ENCODE measurements at places on chromosomes 2 and 18.

- DNase-seq: no peak
Measured at GRCh38 chr18:73199151-73199550, 331.4 kb upstream of the NETO1 start.

DNA sequence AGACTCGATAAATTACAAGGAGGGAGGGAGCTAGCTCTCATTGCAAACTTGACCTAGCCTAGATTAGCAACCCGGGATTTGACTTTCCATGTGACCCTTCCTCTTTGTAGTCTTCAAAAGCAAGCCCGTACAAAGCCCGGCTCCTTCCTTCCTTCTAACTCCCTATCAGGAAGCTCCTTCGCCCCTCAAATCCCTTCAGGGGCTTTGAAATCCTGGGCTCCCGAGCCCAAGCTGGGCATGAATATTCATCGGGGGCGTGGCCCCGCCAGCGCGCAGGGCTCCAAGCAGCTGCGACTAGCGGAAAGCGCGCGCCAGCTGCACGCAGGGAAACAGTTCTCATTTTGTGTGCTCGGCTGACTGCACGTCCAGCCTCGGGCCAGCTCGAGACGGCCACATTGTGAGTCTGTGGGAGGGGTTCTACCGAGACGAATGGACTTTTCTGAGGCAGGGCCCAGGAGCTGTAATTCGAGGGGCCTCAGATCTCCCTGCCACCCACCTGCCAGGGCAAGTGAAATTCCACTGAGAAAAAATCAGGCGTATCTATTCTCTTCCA is 84.0 kb upstream of the PELI1 start:
- peak; percentile 78 for DNase-seq

DNA sequence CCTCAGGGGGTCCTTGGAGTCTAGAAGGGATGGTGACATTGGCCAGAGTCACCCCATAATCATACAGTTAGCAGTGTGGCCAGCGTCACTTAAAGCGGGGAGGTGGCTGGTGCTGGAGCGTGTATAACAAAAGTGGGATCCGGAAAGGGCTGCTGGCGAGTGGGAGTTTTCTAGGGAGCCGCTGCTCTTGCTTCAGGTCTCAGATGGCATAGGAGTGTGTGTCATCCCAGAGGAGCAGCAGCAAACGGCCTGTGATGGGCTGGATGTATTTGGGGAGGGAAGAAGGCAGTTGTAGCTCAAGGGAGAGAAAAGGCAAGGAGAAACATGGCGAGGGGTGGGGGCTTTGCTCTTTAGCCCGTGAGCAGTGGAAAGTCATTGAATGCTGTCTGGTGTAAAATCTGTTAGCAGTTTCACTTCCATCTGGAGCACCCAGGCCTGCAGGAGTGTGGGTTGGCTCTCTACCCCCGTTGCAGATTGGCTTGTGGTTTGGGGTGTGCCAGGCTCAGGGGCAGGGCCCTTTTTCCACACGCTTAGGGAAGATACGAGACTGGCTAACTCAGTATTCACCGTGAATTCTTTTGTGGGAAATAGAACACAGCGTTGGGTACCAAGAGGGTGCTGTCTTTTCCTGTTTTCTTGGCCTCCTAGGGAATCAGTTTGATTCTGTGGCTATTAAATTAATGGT is 120.5 kb downstream of the AGAP1 start:
- DNase-seq: no peak

GRCh38 chr2:16459606-16460005 is 206.0 kb downstream of the CYRIA start:
- DNase-seq: no peak

DNA sequence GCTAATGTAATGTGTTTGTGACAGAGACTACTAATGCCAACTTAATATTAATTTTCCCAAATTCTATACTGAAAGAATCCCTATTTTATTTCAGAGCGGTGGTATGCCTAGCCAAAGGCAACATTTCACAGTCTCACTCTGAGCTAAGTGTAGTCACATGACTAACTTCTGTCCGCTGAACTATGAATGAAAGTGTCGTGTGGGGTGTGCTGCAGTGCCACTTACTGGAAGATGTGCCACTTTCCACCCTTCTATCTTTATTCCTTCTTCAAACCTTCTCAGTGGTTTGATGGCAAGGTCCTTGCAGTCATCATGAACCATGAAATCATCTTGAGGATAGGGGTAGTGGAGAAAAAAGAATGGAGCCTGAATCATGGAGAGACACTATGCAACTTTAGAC is 47.3 kb upstream of the C1D start:
- no peak for DNase-seq

DNA sequence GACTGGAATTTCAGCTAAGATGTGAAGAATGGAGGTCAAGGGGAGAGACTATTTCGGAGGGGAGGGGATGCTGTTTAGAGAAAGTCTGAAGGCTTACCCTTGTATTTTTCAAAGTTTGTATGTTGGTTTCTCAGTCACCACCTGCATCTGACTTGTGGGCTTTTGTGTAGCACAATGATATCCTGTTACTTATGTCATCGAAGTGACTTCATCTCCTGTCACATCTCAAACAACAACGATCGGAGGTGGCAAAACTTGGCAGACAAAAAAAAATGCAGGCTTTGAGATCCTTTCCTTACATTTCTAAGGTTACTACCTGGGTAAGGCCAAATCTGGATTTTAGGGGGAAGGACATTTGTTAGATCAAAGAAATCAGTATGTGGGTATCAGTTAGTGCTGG is 11.7 kb upstream of the CXCR4 start:
- DNase-seq: no peak

DNA sequence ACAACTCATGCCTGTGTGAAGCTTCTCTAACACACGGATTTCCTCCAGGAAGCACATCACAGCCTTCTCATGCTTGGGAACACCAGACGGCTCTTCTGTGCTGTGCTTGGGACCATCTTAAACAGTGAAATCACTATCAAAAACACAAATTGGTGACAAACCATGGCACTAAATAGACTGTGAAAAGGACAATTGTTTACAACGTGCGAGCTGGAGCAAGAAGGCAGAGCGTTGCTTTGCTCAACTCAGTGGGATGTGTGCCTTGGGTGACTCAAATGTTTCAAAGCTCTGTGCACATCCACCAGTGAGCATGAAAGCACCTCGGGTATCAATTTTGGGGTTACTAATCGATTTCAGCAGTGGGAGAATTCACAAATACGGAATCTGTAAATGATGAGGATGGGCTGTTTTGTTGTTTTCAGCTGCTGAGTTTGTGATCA is 182.4 kb upstream of the ARL4C start:
- no peak for DNase-seq

- no peak for DNase-seq
Measured at GRCh38 chr2:204003276-204003990, 66.9 kb downstream of the ICOS start.

- DNase-seq: no peak
Measured at GRCh38 chr2:187079901-187080300, 230.9 kb upstream of the ZSWIM2 start.

- no peak for DNase-seq
Measured at GRCh38 chr2:65388051-65388531, 44.3 kb downstream of the SPRED2 start.

GRCh38 chr2:38301340-38301968 is 75.6 kb downstream of the ATL2 start:
- DNase-seq: peak; percentile 51

DNA sequence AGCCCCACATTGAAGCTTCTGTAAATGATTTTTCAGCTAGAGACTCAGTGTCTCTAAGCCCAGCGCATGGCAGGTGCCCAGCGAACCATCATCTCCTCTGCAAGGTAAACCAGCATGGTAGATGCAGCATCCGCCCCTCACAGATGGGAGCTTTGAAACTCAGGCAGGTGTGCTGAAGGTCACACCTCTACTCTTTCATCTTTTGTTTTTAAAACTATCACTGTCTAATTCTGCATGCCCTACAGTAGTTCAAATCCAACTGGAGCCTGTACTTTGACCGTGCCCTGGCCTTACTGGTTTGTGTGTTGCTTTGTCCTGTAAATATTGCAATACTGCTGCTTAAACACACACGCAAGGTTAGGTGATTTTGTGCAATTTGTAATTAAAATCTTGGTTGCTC is 831.1 kb downstream of the GALR1 start:
- no peak for DNase-seq

DNA sequence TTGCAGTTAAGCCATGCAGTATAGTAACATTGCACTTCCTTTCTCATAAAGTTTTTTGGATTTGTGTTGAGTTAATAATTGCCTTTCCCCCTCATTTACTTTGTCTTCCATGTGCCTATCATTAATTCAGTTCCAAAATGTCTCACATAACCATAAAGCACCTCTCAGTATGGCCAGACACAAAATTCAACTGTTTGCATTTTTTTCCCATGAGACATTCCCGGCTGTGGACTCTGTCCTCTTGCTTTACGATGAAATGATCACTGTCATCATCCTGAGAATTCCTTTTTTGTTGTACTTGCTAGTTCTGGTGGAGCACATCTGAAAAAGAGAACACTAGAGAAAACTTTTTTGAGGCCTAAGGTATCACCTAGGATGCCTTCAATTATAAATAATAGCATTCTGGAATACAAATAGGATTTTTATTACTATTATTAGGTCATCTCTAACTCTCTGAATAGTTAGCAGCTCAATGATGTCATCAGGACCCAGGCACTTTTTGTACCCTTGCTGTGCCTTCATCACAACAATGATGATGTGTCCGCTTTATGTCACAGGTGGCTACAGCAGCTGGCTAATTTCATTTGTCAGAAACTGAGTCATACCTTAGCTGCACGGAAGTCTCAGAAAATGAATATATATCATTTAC is 8.5 kb upstream of the ATP8B1 start:
- DNase-seq: no peak

- no peak for DNase-seq
Measured at GRCh38 chr18:7307030-7307429, 76.1 kb downstream of the LRRC30 start.

- DNase-seq: no peak
Measured at GRCh38 chr2:221477714-221478484, 94.2 kb downstream of the EPHA4 start.

- no peak for DNase-seq
Measured at GRCh38 chr2:64943387-64944150, 45.6 kb upstream of the SLC1A4 start.

DNA sequence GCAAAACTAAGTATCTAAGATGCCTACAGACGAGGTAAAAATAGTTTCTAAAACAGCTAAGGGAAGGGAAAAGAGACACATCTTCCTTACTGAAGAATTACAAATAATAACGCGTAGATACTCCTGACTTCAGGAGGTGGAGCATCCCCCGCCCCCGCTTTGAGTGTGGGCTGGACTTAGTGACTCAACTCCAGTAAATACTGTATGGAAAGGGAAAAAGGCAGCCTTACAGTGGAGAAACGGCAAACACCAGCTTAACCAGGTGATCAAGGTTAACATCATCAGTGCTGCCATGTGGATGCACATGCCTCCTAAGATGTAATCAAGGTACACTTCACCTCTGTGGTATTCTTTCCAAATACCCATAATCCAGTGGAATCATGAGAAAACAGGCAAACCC is 47.9 kb downstream of the HADHB start:
- DNase-seq: no peak

DNA sequence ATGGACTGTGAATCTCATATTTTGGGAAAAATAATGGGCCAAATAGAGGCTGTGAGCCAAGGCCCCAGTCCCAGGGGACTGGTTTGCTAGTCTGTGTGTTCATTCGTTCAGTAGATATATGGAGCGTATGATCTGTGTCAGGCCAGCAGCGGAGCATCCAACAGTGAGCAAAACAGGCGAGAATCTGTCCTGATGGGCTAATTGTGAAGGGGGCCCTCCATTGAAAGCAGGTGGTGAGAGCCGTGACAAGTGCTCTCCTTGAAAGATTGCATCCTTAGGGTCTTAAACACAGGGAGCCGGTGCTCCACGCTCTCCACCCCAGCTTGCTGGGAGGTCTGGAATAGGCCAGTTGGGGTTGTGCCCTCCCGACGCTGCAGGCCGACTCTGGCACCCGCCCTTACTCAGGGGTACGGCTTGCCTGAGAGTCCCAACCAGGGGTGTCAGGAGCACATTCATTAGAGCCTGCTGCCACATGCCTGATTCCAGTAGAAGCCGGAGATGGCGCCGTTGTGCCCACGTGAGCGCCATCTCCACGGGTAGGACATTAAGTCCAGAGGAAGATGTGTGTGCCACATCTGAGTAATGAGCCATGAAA is 213.3 kb downstream of the SH3RF3 start:
- DNase-seq: no peak

DNA sequence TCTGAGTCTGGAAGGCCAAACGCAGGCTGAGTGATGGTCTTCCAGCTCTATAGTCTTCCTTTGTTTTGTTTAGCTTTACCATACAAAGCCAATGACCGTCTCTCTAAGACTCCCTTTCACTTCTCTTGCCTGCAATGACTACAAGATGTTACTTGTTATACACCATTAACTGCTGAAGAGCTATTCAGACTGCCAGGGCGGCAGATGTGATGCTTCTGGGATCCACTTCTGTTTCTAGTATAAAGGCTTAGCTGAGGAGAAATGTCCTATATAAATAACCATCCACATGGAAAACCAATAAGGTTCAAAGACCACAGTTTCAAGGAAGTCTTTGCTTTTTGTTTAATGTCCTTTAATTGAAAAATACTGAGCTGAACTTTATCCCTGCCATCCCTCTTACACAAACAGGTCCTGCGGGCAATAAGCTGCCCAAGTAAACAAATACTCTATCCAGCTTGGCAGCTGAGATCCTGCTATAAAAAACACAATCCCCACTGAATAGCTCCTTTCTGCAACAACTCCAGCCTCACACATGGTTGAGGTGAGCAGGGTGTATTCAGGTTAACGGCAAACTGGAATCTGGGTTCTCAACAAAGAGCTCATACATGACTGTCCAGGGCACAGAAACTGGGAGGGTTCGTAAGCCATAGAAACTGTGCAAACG is 124.6 kb downstream of the VIT start:
- DNase-seq: no peak

- DNase-seq: no peak
Measured at GRCh38 chr2:68809324-68810240, 61.6 kb downstream of the BMP10 start.

GRCh38 chr2:37615804-37616676 is 55.4 kb downstream of the CDC42EP3 start:
- DNase-seq: peak; percentile 56

DNA sequence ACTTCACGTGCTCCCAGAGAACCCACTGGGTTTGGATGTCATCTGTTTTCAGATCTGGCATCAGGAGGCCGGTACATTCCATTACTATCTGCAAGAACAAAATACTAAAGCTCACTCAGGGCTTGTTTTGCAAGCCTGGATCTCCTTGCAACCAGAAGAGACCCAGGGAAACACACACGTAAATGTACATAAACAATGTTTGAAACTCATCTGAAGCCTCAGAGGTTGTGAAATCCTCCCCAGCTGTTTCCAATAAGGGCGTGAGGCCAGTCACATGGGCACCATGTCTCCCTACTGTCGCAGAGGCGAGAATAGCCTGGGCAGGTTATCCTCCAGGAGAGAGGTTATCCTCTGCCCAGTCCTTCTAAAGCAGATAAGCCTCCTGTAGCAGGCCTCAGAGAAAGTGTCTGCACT is 186.9 kb downstream of the GFPT1 start:
- no peak for DNase-seq

- DNase-seq: no peak
Measured at GRCh38 chr2:113084249-113085000, 16.7 kb downstream of the IL1F10 start.
